Activated CD4-positive, alpha-beta T cell treated with anti-CD3 and anti-CD28 coated beads, Interleukin-2, amount 50 U/mL, for 24 hours (primary cell): ENCODE measurements at places on chromosomes 6 and 20.

- DNase-seq: no peak
Observed at GRCh38 chr6:50925548-50925947, 106.9 kb downstream of the TFAP2B start.

GRCh38 chr6:108953681-108954080 lies 105.5 kb downstream of the ARMC2 start:
- no peak for DNase-seq

DNA sequence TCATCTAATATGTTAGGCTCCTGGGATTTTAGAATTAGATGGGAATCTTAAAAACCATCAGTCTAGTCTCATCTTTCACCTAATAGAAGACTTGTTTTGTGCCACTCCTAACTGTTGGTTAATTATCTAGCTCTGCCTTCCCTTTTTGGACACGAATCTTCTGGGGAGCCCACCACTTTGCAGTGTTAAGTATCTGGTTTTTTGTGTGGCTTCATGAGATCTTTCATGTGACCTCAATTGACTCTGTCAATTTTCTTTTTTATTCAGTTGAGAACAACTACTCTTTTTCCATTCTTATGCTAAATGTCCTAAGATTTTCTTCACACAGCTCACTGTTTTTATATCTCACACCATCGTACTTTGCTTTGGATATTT lies 16.9 kb downstream of the TBPL1 start:
- no peak for DNase-seq

GRCh38 chr6:36985417-36985807 lies 584 bp downstream of the MTCH1 start:
- no peak for DNase-seq

DNA sequence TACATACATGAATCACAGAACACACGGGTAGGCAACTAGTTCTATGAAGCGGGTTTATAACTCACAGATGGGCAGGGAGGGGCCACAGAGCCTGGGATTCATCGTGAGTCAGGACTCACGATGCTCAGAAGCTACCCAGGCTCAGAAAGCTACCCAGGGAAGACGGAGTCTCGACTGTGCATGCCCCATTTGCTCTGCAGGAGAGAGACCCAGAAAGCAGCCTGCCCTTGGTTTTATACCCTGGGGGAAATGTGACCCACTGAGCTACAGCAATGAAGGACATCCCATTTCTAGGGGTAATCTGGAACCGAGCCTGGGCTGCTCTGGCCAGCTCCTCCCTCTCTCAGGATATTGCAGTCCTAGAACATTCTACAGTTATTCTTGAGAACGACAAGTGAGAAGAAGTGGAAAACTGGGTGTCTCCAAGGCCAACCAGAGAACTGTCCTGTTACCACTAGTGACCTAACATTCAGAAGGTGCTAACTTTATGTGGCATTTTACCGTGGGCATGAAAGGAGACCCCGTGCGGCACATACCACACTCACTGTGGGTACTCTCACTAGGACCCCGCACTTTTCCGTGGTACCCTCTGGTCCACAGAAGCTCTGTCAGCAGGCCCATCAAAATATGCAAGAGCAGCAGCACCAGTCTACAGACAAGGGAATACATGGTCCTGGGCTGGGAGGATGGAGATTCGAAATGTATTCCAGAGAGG lies 201.9 kb upstream of the PMEPA1 start:
- no peak for DNase-seq

DNA sequence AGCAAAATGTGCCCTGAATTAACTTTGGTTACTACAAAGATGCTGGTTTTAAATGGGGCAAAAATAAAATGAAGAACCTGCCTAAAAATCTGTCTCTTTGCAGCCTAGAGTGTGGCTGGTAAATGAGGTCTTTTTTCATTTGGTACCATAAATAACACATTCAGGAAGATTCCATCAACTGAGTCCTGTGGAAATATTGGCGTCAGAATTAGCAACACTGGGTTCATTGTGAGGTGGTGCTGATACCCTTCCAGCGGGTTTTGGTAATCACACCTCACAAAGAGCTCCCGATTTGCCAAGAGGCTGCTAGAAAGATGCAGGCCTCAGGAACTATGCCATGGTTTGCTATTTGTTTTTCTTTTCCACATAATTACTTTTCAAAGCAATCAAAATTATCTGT lies 55.3 kb downstream of the FAM50B start:
- no peak for DNase-seq

DNA sequence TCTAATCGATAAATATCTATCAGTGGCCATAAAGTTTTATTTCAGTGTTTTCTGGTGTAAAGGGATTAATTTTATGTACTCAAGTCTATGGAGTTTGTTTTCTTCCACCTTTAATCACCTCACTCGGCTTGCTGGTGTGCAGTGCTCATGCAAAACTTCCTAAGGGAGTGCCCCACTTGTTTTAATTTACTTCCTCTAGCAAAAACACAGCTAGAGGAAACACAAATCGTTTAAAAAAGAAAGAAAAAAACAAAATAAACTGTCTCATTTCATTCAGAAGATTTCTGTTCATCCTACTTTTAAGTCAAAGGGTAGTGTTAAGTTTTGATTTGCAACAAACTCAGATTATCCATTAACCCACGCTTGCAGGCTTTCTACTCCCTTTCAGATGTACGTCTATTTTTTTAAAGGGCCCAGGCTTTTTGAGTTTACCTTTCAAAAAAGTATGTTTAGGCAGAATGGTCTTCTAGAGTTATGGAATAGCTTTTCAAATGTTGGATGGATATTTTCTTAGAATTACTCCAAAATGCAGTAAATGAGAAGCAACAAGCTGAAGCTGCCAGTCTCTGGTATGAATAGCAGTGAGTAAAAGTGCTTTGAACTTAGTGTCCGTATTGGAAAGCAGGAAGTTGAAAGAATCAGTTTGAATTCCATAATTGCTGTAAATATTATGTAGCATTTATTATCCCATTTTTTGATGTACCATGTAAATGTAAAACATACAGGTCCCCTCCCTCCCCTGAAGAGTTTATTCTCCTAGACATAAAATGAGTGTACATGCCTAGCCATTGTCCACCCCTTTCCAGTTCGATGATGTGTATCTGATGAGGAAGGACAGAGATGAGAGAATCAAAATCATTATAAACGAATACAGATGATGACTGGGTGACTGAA lies 113.3 kb downstream of the SLC16A10 start:
- no peak for DNase-seq

- no peak for DNase-seq
Observed at GRCh38 chr20:59938696-59939051, 1.4 kb downstream of the PPP1R3D start.

GRCh38 chr6:4403023-4403752 lies 267.8 kb upstream of the ECI2 start:
- DNase-seq: no peak

DNA sequence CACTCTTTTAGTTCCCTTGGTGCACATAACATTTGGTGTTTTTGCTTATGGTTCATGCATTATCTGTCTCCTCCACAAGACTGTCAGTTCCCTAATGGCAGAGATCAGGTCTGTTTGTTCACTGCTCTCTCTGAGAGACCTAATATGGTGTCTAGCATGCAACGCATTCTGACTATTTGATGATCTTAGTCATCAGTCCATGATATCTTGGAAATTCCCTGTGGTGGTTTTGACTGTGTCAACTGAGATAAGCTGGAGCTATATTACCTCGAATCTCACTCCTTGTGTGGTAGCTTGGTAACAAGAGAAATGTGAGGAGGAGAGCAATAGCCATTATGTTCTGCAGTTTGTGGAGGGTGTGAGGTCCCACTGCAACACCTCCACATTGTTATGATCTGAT lies 229.8 kb downstream of the FRK start:
- DNase-seq: no peak

DNA sequence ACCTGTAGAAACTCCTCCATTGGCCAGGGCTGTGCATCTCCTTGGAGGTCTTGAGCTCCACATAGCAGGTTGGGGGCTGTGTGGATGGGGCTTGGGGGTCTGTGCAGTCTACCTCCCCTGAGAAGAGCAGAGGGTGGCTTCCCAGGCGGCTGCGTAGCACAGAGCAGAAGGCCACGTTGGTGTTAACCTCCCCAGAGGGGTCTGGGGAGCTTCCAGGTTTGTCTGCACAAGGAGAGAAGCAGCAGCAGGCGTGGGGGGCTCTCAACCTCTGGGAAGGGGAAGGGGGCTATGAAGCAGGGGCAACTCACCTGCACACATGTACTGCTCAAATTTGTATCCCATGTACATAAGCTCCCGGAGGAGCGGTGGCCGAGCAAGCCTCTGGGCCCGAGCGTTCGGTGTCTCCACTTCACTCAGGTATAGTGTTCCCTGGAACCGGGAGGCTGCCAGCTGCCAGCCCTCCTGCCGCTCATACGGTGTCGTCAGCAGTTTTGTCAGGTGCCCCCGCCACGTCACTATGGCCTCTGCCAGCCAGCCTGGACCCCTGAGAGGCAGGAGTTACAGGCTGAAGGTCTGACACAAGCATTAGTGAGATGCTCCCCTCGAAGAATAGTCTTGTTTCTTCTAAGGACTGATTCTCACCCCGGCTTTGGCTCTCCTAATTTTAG lies 1.2 kb downstream of the DXO start:
- DNase-seq: no peak

DNA sequence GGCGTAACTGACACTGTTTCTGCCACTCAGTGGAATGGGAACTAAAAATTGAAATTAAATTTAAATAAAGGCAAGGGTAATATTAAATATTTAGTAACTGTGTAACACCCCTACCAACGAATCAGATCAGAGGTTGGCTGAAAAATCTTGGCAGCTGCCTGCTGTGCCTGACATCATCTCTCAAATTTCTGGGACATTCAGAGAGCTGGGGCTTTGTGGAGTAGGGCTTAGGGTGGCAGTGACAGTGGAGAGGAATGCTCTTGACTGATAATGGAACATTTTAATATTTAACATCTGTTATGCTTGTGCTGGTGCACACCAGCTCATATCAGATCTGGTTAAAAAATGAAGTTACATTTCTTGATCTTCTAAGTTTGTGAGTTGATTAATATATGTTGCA lies 62.2 kb downstream of the RFPL4B start:
- no peak for DNase-seq

DNA sequence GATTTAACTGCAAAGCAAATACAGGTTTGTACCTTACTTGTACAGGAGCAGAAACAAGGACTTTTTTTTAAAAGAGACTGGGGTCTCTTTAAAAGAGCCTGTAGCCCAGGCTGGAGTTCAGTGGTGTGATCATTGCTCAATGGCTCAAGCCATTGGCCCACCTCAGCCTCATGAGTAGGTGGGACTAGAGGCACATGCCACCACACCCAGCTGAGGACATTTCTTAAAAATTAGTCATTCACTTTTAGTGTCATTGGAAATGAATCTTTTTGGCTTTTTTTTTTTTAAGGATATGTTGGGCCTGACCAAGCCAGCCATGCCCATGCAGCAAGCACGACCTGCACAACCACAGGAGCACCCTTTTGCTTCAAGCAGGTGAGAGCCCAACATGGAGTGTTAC lies 16.9 kb downstream of the SEC23B start:
- no peak for DNase-seq

DNA sequence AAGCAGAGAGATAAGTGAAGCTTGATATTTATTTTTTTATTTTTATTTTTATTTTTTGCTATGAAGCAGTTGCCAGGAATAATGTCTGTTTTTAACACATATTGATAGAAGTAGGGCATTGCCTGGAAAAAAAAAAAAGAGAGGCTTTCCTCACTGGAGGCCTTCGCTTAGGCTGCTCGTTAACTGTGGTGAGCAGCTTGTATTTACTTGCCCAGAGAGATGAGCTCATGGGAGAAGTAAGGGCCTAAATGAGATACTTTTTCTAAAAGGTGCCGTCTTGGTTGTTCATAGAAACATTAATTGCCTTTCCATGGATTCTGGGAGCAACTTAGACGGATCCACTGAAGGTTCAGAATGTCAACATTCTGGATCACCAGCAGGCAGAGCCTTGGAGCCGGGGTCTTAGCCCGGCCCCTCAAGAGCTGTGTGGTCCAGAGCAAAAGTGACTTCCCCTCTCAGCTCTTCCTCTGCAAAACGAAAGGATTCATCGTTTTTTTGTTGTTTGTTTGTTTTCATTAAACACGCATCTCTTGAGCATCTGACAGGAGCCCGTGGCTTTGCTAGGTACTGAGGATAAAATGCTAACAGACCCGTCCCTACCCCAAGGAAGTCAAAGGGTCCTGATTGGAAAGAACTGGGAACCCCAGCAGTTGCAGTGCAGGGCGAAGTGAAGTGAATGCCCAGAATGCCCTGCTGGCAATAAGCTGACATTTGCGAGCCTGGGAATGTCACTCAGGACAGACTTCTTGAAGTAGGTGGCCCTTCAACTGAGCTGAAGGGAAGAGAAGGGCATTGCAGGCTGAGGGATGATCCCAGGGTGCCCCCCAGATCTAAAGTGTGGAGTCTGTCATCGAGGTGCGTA lies 138.5 kb downstream of the ZDHHC14 start:
- no peak for DNase-seq
